Adrenal gland (tissue), 19 donors: ENCODE measurements at places on chromosomes 12 and 14. TPM values are rescaled to one million over a fixed set of nuclear protein-coding genes. Genes with fewer than 3 reads are reported as not detected.

NRIP2 gene
- total RNA-seq: 2.7 TPM

GRCh38 chr12:115140981-115141655, 457.1 kb upstream of the TBX3 start:
- no peak for DNase-seq

RIMBP2 gene
- 10.6 TPM for total RNA-seq

DNA sequence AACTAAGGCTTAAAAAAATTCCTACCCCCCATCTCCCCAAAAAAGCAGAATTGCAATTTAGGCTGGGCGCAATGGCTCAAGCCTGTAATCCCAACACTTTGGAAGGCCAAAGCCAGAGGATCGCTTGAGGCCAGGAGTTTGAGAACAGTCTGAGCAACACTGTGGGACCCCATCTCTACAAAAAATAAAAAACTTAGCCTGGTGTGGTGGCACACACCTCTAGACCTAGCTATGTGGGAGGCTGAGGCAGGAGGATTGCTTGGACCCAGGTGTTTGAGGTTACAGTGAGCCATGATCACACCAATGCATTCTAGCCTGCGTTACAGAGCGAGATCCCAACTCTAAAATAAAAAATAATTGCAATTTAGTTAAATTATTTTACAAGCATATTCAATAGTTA, 54.1 kb downstream of the CPM start:
- no peak for DNase-seq
